Cardiac fibroblast (primary cell): ENCODE measurements at places on chromosomes 11 and 22.

- DNase-seq, result no peak
Observed at GRCh38 chr11:121571506-121571905, 118.7 kb upstream of the SORL1-AS1 start.

- DNase-seq, result no peak
Observed at GRCh38 chr11:77967753-77968152, 26.7 kb downstream of the INTS4 start.

- peak; percentile 81 for DNase-seq
Observed at GRCh38 chr11:96213500-96213899, 129.5 kb downstream of the MAML2 start.

- no peak for DNase-seq
Observed at GRCh38 chr11:124475265-124475664, 29.8 kb upstream of the OR8B8 start.

DNA sequence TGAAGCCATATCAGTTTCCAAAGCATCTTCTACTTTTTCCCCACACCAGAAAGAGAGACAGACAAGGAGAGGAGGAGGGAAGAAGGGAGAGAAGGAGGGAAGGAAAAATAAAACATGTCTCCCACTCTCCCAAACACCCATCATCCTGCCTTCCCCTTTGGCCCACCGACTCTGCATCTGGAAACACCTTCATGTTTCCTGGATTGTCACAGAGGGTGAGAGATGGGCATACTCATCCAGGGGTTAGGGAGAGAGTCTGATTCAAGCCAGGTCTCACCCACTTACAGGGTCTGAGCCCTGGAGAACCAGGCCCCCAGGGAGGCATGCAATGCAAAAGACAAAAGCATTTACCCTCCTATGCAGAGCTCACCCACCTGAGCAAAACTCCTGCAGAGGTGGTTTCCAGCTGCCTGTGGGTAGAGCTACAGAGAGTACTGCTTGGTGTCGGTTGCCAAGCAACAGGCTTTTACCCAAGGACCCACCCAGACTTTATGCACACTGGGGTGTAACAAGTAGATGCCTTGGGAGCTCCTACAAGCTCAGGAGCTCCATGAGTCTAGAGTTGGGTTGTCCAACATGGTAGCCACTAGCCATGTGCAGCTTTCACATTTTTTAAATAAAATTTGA is 33.4 kb downstream of the MN1 start:
- no peak for DNase-seq

DNA sequence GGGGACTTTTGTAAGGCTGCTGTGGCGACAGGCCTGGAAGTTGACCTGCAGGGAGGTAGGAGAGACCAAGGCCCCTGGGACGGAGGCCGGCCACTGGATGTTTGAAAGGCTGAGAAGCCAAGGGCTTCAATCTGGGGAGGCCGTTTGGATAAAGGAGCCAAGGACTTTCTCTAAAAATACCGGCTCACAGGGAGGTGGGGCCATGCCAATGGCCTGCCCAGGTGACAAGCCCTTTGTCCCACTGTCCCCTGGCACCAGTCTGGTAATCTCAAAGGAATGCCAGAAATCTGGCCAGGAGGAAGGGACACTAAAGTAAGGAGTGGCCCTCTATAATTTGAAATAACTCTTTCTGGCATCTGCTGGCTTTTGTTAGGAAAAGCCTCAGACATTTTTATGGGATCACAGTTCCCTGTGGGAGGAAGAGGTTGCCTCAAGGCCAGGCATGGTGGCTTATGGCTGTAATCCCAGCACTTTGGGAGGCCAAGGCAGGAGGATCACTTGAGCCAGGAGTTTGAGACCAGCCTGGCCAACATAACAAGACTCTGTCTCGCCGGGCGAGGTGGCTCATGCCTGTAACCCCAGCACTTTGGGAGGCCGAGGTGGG is 1.9 kb upstream of the CHKA start:
- no peak for DNase-seq

DNA sequence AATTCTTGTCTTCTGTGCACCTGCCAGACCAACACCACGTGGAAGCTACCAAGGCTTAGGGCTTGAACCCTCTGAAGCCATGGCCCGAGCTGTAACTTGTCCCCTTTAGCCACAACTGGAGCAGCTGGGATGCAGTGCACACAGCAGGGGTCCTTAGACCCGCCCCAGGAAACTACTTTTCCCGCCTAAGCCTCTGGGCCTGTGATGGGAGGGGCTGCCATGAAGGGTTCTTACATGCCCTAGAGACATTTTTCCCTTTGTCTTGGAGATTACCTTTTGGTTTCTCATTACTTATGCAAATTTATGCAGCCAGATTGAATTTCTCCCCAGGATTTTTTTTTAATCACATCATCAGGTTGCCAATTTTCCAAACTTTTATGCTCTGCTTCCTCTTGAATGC is 9.7 kb downstream of the PATE3 start:
- no peak for DNase-seq

- DNase-seq, result no peak
Observed at GRCh38 chr11:5069272-5069671, at the start of gene OR52E1. Gene OR52E1 (plus strand): TSS chr11:5069572.

DNA sequence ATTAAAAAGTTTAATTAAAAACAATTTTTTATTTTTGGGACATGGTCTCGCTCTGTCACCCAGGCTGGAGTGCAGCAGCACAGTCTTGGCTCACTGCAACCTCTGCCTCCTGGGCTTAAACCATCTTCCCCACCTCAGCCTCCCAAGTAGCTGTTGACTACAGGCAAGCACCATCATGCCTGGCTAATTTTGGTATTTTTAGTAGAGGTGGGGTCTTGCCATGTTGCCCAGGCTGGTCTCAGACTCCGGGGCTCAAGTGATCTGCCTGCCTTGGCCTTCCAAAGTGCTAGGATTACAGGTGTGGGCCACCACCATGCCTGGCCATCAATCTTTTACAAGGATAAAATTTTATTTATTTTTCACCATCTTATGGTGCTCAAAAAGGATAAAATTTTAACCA is 43.3 kb upstream of the PHOX2A start:
- DNase-seq, result no peak

DNA sequence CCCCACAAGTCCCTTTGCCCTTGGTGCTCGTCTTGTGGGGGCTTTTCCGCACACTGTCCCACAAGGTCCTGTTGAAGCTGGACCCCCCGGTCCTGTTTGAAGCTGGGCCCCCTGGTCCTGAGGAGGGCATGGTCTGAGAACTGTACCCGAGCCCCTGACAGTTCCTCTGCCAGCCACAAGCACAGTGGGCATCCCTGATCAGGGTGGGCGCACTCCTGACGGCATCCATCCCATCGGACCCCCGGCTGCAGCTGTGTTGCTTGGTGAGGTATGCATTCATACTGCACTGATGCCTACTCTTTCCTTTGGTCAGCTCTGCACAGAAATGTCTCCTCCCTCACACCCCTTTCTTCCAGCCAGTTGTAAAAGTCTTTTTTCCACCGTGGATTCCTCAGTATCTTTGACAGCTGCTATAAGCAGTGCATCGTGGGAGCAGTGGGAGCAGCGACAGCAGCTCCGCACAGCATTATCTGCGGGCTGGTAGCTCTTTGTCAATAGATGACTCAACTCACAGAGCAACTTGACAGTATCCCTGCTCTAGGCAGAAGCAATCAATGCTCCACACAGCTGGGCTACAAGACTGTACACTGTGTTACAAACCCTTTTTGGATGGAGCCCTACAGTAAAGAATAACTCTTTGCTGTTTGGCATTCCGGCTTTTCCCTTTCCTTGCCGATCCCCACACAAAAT is 1030.8 kb upstream of the CCDC90B start:
- peak; percentile 72 for DNase-seq

- no peak for DNase-seq
Observed at GRCh38 chr11:117603932-117604331, 193.1 kb downstream of the DSCAML1 start.

GRCh38 chr11:66476173-66476840 is 3.9 kb upstream of the DPP3 start:
- DNase-seq, result no peak

GRCh38 chr11:90286640-90287039 is 63.8 kb upstream of the CHORDC1 start:
- DNase-seq, result no peak

GRCh38 chr11:2443881-2444820 is at the start of gene TRPM5:
Gene TRPM5 (minus strand): TSS chr11:2444514. CDS start chr11:2423036, 21,478 bp downstream.
- DNase-seq, result no peak

DNA sequence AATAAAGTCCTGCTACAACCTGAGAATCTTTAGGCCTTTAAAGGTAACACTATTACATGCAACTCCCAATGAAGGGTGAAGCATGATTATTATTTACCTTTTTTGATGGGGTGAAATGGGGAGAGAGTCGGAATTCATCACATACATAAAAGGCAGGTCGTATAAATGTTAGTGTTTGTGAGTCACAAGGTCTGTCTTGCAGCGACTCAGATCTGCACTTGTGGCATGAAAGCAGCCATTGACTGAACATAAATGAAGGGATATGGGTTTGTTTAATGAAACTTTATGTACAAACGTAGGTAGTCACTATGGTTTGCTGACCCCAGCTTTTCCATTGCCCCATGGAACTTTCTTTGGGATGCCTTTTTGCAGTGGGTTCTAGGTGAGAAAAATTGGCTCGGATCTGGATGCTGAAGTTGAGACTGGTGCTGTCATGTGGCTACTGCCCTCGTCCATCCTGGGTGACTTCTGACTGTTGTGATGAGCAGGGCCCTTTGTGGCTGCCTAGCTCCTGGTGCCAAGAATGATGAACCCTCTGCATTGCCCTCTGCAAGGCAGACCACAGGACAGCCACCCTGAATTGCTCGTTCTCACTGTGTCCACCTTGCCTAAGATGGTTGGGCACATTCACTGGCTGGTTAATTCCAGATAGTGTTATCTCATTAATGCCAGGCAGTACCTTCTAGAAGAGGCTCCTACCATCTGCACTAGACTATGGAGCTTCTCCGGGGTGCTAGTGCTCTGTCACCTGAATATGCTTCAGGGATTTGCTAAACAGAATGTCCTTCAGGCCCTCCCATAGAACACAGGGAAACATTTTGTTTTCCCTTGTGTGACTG is 11.3 kb downstream of the GGTLC2 start:
- DNase-seq, result no peak

GRCh38 chr22:44850946-44851345 is 98.6 kb downstream of the ARHGAP8 start:
- no peak for DNase-seq

GRCh38 chr11:36019005-36019596 is 75.2 kb downstream of the LDLRAD3 start:
- DNase-seq, result no peak

- no peak for DNase-seq
Observed at GRCh38 chr22:29740216-29740615, 20.4 kb downstream of the CABP7 start.

- DNase-seq, result no peak
Observed at GRCh38 chr11:46900091-46900746, 18.1 kb downstream of the LRP4 start.

DNA sequence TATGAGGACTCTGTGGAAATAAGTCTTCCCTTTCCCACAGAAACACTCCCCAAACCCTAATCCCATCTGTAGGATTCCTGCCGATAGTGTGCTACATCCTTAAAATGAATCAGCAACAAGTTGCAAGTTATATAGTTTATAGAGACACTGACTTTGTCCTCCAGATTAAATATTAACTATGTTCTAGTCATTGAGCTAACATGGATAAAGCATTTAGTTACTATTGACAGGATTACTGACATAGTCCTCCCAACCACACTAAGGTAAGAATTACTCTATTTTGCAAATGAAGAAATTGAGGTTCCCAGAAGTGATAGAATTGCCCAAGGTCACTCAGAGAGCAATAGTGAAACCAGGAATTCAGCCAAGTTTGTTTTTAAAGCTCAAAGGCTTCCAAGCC is 1.9 kb downstream of the OR52M1 start:
- DNase-seq, result no peak

DNA sequence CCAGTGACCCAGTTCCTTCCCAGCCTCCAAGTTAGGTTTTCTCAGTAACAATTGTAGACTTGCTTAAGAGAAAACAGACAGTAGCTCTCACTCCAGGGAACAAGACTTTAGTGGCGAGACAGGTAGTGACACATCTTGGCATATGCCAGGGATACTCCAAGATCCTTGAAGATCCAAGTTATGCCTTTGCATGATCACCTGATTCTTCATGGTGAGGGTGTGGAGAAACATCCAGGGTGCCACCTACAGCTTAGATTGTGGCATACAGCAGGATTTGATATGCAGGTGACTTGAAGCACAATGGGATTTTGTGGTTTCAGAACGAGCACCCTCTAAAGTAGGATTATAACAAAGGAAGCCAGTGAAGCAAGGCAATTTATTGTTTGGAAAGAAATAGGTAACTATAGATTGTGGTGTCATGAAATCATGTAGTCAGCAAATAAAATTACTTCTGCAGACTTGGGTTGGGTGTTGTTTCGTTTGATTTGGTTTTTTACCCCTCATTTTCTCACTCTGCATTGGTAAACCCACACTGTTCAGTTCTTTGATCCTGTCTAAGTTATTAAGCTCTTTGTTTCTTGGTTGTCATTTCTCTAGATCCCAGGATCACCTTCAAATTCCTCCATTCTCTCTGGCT is 9.2 kb downstream of the POU2AF3 start:
- no peak for DNase-seq

DNA sequence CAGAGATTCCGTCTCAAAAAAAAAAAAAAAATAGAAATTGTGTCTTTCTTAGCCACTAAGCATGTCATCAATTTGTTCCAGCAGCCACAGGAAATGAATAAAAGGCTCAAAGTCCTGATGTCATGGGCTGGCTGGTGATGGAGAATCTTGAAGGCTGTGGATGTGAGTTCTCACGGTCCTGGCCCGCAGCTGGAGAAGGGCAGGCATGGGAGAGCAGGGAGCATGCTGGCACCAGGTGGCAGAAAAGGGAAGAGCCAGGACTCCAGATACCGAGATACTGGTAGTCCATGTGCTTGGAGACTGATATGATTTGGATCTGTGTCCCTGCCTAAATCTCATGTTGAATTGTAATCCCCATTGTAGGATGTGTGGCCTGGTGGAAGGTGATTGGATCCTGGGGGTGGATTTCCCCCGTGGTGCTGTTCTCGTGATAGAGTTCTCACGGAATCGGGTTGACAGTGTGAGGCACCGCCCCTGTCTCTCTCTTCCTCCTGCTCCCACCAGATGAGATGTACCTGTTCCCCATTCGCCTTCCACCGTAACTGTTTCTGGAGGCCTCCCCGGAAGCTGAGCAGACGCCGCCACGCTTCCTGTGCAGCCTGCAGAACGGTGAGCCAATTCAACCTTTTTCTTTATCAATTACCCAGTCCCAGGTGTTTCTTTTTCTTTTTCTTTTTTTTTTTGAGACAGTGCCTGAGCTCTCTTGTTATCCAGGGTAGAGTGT is 18.1 kb downstream of the MRGPRD start:
- no peak for DNase-seq

DNA sequence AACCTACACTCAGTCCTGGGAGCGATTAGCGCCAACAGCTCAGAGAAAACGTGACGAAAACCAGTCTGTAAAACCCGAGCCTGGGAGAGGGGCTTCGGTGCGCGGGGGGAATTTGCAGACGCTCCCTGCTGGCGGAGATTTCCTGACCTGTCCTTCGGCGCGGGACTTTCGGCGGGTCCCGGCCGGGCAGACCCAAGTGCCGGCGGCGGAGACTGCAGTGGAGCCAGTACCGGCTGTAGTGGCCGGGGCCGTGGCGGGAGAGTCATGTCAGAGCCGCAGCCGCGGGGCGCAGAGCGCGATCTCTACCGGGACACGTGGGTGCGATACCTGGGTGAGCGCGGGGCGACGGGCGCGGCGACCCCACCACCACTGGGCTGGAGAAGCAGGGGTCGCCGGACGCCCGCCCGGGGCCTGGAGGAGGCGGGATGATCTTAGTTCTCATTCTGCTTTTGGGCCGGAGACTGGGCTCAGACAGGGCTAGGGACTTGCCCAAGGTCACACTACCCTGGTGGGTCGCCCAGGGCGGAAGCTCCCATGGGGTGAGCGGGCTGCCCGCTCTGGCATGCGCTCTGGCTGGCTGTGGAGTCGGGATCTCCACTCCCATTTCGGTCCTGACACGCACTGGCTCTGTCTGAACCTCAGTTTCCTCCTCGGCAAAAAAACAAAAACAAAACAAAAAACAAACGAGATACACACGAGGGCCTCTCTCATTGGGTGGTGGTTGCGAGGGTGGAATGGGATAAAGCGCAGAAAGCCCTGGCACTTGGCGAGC is at the start of gene MTFP1:
Gene MTFP1, plus strand, starts transcription at position 153 of the 772 bp plus-strand sequence. Its CDS starts 112 bp downstream, at position 265.
- peak; percentile 75 for DNase-seq
